ENCODE measurements at places on chromosomes 16 and 17.

GRCh38 chr17:75308732-75309629, 19.7 kb upstream of the SLC25A19 start:
- DNase-seq = no peak

GRCh38 chr17:49637050-49637449, 40.8 kb downstream of the SPOP start:
- peak; percentile 45 for DNase-seq

GRCh38 chr16:85207357-85207921, 95.2 kb upstream of the CIBAR2 start:
- DNase-seq = no peak

- DNase-seq = no peak
Observed at GRCh38 chr17:81084680-81085419, 49.9 kb downstream of the BAIAP2 start.

- no peak for DNase-seq
Observed at GRCh38 chr17:59707971-59708430, 547 bp downstream of the VMP1 start.

GRCh38 chr16:85200471-85201278, 88.4 kb upstream of the CIBAR2 start:
- no peak for DNase-seq

All from HS-27A (cell line).